Omental fat pad (tissue), 4 donors: ENCODE measurements at places on chromosomes 3 and 15.

DNA sequence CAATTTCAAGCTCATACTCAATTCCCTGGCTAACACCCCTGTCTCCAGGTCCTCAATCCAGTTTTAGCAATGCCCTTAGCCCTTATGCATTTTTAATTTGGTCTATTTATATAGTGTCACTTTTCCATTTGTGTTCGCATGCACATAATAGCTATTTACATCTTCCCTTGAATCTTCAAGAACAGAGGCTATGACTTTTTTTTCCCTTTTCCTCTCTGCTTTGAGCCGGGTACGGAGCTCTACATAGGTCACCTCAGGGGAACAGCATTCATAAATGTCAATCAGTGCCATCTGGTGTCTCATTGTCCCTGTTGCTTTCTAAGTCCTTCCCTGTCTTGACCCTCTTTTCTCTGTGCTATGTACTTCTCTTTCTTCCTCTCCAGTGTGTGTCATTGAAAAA lies 26.5 kb upstream of the ACTC1 start:
- no peak for DNase-seq

GRCh38 chr3:153399636-153400035 lies 237.6 kb downstream of the RAP2B start:
- DNase-seq = no peak

DNA sequence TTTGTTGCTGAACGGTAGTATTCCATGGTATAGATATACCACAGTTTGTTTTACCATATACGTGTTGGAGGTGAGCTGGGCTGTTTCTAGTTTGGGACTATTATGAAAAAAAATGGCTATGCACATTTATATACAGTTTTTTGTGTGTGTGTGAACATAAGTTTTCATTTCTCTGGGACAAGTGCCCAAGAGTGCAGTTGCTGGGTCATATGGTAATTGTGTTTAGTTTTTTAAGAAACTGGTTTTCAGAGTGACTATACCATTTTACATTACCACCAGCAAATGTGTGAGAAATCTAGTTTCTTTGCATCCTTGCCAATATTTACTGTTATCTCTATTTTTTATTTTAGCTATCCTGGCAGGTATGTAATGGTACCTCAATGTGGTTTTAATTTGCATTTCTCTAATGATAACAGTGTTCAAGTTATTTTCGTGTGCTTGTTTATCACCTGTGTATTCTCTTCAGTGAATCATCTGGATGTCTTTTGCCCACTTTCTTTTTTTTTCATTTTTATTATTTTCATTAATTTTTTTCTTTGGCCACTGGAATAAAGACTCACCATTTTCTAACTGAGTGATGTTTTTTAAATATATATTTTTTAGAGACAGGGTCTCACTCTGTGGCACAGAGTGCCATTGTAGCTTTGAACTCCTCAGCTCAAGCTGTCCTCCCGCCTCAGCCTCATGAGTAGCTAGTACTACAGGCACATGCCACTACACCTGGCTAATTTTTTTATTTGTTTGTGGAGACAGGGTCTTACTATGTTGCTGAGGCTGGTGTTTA lies 75.3 kb downstream of the ZNF609 start:
- DNase-seq = no peak

DNA sequence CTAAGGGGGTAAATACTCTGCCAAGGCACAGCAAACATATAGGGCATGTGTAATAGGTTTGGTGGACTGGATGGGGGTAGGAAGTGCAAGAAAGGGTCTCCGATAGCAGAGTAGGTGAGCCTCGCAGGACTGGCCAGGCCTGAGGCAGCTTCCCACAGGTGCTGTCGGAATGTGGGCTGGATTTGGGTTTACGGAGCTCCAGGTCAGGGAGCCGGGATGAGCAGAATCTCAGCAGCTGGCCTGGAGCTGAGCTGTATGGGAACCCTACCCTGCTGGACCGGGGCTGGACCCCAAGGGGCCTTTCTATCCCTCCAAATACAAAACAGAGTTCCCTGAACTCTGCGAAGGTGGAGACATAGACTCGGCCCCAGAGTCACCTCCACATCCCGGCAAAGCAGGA lies 15.0 kb downstream of the KLF15 start:
- DNase-seq = no peak

DNA sequence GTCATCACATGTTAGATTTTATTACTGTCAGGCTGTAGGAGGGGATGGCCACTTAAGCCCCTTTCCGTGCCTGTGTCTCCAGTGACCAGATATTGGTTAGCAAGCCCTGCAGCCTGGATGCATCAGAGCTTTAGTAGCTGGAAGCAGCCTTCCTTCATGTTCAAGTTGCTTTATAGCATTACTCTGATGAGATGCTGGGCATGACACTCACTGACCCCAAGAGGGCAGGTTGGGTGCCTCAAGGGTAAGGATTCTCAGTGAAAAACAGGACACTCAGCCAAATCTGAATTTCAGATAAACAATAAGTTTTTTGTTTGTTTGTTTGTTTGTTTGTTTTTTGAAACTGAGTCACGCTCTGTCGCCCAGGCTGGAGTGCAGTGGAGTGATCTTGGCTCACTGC lies 68.5 kb upstream of the PTX3 start:
- no peak for DNase-seq

GRCh38 chr3:44016818-44017217 lies 224.9 kb upstream of the TOPAZ1 start:
- DNase-seq = no peak

DNA sequence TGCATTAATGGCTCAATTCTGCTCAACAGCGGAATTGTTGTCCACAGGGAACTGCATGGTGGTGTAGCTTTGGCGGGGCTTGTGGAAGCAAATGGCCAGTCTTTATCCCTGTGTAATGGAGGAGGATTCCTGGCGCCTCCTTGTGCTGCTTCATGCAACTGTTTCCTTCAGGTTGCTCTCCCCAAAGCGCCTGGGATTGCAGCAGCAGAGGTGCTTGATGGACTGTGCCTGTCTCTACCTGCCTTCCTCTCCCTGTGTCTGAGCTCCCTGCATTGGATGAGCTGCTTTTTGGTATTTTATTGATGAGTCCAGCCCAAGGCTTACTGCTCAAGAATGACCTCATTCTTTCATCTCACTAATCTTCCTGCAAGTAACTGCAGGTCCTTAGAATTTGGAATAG lies 72.9 kb upstream of the NDN start:
- no peak for DNase-seq

GRCh38 chr3:33071946-33072345 lies 25.0 kb downstream of the GLB1 start:
- no peak for DNase-seq
